ENCODE measurements at places on chromosomes 5 and 9. TPM values are rescaled to one million over a fixed set of nuclear protein-coding genes. Genes with fewer than 3 reads are reported as not detected.

DNA sequence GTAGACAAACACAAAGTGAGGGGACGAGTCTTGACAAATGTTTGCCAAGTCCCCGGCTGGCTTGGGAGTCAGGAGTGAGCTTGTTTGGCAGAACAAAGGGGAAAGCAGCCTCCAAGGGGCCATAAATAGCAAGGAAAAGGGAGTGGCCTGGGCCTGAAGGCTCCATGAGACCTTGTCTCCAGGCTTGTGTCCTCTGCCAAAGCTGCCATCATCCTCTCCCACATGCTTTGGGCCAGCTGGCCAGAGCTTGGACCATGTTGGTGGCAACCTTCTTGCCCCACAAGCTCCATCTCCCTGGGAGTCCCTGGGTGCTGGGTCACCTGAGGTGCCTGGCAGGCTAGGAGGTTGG is 13.3 kb upstream of the PITX1 start:
- no peak for DNase-seq

- peak; percentile 15 for DNase-seq
These were observed 78.8 kb downstream of the GIN1 start for GRCh38 chr5:103041071-103041676.

- no peak for DNase-seq
These were observed 107.5 kb downstream of the DMXL1 start for GRCh38 chr5:119178435-119178834.

DNA sequence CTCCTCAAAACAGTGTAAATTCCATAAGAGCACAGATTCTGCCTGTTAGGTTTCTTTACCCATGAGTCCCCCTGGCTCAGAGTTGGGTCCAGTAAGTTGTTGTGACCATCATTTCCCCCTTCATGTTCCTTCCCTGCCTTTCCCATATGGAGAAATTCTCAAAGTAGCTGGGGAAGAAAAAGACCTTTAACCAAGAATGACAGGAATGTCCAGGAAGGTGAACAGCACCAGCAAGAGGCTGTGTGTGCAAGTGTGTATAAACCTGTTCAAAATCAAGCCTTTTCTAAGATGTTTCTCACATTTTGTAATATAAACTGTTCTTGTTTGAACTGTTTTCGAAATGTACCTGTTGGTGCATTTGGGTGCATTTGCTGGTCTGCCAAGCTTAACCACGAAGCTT is 238.2 kb downstream of the SLIT3 start:
- no peak for DNase-seq

GRCh38 chr5:101995585-101995984 is 300.5 kb downstream of the SLCO4C1 start:
- DNase-seq = no peak

GRCh38 chr9:78806492-78807160 is 509.7 kb downstream of the PSAT1 start:
- no peak for DNase-seq

The ANXA2R gene
- 15.1 TPM for total RNA-seq

The TUSC1 gene
- not detected for total RNA-seq

All from OCI-LY7 (cell line).